CD4-positive, alpha-beta T cell treated with Interleukin-17A for 4 hours (primary cell): ENCODE measurements at places on chromosomes 5 and 9.

- no peak for DNase-seq
Measured at GRCh38 chr9:104856413-104856941, 71.5 kb downstream of the ABCA1 start.

DNA sequence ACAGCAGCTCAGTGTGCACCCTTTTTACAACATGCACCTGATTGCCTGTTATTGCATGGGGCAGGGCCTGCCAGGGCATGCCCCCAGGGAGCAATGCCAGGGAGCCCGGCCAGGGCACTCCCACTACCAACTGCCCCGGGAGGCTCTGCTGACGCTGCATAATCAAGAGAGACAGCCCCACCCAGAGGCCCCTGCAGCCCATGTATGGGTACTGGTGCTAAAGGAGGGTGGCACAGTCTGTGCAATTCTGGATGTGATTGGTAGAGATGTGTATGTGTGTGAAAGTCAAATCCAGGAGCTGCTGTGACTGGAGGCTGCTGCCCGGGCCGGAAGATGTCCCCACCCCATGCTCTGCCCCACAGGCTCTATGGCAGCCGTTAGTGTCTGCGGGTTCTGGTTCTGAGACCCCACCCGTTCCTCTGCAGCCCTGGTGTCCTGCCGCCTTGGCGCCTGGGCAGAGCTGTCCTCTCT lies 3.9 kb upstream of the NEURL1B start:
- no peak for DNase-seq

GRCh38 chr9:105510024-105510423 lies 47.9 kb upstream of the FKTN start:
- no peak for DNase-seq

DNA sequence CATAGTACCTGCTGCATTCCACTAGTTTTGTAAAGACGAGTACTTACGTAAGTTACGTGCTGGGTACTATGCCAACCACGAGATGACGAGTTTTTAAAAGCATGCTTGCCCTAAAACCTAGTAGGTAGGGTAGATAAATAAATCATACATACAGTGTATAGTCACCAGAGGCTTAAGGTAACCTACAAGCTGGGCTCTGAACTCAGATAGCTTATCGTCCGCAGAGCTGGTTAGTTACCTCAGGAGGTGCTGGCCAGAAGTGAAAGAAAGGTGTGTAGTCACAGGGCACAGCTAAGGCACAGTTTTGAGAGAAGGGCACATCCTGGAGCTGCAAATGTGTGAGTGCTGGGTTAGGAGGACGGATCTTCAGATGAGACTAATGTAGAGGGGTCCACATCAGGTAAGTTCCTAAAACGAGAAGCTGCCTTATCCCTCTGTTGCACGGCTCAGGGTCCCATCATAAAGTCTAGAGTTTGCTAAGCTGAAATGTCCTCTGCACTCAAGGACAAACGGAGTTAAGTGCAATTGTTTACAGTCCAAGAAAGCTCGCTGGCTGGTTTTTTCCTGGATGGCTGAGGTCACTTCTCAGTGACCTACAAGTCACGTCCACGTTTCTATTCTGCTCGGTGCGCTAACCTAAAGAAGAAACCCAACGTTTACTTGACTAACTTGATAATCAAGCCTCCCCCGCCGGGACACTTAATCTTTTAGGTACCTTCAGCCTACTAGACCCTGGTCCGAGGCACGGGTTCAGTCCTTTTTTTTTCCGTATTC lies 1.1 kb upstream of the SNX24 start:
- peak; percentile 17 for DNase-seq

GRCh38 chr9:30673132-30673531 lies 1711.3 kb upstream of the ACO1 start:
- DNase-seq, result no peak
